ENCODE measurements at places on chromosomes 1 and 21.

DNA sequence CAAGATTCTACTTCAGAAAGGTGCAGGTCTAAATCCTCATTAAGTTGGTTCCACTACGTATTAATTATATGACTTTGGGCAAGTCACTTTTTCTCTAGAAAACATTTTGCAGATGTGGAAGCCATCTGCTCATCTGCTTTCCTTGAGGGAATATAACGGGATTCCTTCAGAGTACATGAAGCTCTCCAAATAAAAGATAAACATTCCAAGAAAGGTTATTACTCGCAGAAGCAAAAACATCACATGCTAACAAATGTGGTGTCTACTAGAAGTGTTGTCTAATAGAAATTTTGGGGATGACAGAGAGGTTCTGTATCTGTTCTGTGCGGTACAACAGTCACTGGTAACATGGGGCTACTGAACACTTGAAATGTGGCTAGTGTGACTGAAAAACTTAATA is 60.2 kb downstream of the NIBAN1 start:
- DNase-seq: no peak

- no peak for DNase-seq
Measured at GRCh38 chr1:33985656-33986055, 121.8 kb downstream of the HMGB4 start.

DNA sequence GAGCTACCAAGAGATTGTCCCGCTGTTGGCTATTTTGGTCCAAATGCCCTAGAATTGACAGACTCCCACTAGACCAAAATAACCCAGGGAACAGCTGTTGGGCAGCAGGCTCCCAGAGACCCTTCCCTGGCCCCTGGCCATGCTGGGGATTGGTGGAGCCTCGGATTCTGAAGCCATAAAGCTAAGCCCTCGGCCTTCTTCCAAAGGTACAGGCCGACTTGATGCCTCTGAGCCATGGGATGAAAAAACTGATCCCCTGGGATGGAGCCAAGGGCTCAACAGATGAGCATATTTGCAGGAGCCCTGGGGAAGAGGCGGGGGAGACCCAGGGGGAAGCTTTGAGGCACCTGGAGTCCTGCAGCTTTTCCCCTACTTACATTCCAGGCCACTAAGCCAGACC is 1.0 kb upstream of the LRRC38 start:
- DNase-seq: no peak

DNA sequence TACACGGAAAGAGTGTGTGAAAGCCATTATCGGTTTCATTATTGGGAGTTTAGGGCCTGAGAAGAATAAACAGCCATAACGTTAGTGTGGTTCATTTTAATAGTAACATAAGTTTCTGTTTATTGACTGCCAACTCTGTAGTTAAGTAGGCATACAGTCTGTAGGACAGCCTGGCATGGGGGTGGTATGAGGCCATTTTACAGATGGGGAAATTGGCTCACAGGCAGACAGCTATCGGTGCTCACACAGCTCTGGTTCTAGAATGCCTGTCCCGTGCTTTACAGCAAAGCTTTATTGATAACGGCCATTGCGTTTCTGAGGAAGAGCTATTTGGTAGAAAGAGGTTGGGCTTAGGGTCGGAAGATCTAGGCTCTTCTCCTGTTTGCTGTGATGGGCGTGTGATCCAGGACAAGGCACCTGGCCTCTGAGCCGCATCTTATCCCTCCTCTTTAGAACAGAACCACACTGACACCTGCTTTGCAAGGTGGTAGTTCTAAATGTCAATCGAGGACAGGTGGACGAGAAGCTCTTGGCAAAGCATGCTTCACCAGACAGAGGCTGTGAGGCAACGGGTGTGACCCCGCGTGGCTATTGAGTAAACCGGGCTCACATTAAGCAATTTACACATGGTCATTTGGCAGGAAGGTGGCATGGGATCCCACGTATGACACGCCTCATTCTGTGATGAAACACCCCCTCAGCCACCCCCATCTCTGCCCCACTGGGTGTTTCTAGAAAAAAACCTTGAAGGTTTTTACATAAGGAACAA is 14.9 kb downstream of the ETS2 start:
- no peak for DNase-seq

- no peak for DNase-seq
Measured at GRCh38 chr1:74937176-74937575, 197.0 kb upstream of the LHX8 start.

DNA sequence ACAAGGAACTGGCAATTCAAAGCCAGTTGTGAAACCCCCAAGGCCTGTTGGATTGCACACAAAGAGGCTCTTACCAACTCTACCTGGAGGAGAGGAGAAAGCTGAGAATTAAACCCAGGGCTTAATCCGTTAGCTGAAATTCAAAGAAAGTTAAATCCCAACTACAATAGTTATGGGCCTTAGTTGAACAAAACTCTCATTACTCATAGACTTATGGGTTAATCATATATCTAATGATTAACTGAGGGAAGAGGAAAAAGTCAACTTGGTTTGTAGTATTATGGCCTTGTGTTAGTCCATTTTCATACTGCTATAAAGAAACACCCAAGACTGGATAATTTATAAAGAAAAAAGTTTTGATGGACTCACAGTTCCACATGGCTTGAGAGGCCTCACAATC is 838.2 kb upstream of the ADGRL2 start:
- no peak for DNase-seq

GRCh38 chr1:177589166-177589565 is 380.7 kb downstream of the SEC16B start:
- DNase-seq: no peak

DNA sequence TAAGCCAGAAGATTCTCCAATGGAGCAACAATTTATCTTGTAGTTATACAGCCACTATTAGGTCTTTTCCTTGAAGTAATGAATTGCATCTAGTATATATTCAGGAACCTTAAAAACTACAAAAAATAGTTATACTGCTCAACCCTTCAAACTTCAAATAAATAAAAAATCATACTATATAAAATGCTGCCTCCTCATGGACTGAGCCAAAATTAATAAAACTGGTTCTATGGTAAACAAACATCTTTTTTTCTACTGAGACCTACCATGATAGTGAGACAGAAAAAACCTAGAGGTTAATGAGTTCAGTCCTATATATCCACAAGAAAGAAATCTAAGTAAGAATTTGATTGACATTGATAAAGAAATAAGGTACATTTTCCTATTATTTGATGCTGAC is 67.7 kb downstream of the GPATCH2 start:
- DNase-seq: no peak

GRCh38 chr1:61388566-61388965 is 306.2 kb downstream of the NFIA start:
- no peak for DNase-seq

DNA sequence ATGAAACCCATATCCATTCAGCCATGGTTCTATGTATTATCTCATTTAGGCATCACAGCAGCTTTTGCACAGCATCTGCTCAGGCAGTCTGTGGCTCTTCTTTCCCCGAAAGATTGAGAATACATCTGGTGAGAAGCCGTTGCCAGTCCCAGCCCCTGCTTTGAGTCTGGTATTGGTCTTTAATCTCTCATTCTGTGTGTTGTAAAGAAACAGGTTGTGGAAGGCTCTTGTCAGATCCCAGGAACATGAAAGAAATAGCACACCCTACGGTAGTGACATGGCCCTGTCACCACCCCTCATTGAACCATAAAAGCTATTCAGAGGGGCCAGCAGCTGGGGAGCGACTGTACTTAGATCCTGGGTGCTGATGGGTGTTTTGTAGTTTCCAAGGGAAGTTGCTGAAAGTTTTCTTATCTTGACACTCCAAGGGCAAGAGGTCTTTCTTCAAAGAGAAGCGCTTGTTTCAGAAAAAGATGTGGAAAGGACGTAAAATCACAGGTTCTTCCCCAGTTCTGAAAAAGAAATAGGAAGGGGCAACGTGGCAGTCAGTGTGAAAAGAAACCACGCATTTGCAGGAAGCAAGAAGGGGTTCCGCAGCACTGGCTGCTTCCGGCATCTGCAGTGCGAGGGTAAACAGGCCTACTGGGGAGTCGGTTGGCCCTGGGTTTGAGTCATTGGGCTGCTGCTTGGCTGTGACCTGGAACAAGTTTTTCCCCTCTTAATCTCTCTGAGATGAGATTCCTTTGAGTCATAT is 145.0 kb downstream of the DHRS3 start:
- DNase-seq: peak; percentile 66

GRCh38 chr1:107433635-107434360 is 293.0 kb downstream of the NTNG1 start:
- no peak for DNase-seq

DNA sequence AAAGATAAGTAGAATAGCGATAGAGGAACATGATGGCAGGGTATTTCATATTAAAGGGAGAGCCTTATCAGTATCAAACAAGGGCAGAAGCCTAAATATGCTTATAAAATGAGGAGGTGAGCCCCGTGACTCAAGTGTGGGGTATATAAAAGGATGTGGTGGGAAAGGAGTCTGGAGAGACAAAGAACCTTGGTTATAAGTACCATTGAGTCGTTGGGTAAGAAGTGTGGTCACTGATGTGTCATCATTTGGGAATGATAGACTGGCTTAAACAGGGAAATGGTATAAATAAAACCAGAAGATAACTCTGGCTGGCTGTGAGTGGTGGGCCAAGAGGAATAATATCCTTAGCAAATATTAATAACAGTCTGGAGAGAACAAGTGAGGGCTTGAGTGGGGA is 10.9 kb upstream of the CD5L start:
- DNase-seq: no peak

GRCh38 chr1:111488669-111489068 is 14.8 kb downstream of the ADORA3 start:
- DNase-seq: no peak

DNA sequence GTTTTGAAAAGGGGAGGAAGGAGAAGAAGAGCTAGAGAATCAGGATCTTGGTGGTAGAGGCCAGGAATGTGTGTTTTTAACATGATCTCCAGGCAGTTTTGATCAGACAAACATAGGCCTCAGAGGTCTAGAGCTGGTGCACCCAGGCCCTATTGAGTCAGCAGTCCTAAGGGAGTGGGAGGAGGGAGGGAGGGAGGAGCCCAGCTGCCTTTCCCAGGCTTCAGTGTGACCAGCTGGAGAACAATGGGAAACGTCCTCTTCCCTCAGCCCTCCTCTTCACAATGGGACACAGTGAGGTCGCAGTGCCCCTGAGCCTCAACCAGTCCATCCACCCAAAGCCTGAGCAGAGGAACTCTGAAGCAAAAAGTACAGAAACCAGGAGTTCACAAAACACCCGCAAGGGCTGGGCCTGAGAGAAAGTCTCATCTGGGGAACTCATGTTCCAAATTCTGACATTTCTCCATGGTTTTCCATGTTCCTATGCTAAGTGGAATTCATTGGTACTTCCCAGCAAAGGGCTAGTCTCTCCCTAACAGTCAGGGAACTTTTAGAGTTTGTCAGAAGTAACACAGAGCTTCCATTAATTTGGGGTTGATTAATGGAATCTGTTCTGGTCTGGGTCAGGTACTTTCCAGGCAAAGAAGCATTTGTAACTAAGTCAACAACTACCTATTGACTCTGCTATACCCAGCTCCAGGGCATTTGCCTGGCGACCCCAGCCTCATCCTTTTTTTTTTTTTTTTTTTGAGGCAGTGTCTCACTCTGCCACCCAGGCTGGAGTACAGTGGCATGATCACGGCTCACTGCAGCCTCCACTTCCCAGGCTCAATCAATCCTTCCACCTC is 37.5 kb downstream of the ELAPOR1 start:
- DNase-seq: no peak

- no peak for DNase-seq
Measured at GRCh38 chr1:116486424-116486823, 84.4 kb downstream of the CD58 start.

- no peak for DNase-seq
Measured at GRCh38 chr21:26491663-26492062, 81.4 kb downstream of the CYYR1 start.

DNA sequence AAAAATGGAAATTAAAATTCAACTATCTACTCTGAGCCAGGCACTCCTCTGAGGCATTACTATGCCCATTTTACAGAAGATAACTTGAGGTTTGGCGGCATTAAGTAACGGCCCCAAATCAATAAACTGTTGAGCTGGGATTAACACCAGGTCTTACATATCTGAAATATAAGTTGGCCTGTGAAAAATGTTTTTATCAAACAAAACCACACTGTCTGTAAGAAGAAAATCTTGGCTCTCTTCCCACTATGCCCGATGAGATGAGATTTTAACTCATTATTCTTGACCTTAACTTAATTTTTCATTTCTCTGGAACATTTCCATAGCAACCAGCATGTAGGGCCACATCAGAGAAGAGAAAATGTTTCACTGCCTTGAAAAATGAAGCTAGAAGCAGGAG is 21.8 kb downstream of the RC3H1 start:
- DNase-seq: no peak

GRCh38 chr21:33810766-33811165 is 104.8 kb downstream of the ATP5PO start:
- no peak for DNase-seq

GRCh38 chr21:14918527-14918926 is 146.3 kb downstream of the NRIP1 start:
- no peak for DNase-seq

DNA sequence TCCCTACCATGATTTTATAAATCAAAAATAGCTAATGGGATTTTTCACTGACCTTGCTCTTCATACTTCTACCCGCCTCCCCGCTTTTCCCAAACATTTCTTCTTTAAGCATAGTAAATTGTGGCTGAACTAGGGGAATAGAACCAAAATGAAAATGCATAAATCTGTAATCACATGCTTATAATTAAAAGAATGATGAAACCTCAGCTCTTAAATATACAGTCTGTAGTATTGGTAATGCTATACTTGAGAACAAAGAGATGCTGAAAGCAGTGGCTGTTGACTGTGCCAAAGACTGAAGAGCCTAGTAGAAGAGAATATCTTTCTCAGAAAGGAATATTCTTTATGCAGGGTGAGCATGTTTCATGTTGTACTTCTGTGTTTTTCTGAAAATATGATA is 249.1 kb downstream of the GREM2 start:
- DNase-seq: no peak

- DNase-seq: no peak
Measured at GRCh38 chr1:60965280-60965854, 117.0 kb upstream of the NFIA start.

GRCh38 chr1:214076708-214077065 is 88.9 kb downstream of the PROX1 start:
- no peak for DNase-seq

DNA sequence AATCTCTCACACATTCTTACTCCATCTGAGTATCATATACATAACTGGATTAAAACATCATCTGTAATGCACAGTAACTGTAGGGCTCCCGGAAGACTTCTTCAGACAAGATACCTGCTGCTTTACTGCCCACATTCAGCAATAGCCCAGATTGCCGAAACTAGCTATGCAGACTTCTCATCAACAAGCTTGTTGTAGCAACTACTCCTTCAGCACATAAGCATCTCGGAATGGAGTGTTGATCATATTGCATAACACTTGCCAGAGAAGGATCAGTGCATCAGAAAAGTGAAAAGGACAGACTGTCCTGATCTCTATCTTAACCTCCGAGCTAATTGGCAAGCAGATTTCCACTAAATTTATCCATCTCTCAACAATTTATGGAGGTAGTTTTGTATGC is 354.6 kb upstream of the C1orf87 start:
- DNase-seq: no peak

Measured in CD4-positive, alpha-beta T cell treated with Interleukin-17A for 1 hour (primary cell).